Retinal pigment epithelial cell (primary cell): ENCODE measurements at places on chromosomes 4 and X.

DNA sequence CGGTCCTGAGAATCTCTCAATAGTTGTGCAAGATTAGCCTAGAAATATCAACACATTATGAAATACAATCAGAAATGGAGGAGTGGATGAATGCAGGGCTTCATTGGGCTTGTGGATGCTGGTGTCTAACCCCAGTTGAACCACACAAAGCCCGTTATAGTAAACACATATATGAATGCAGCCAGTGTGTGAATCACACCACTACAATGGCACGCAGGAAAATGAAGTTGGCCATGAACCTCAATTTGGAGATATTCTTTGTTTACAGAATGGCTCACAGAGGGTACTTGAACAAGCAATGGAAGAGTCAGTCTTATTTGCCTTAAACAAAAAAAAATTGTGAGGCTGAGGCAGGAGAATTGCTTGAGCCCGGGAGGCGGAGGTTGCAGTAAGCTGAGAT, 57.8 kb downstream of the SOD3 start:
- no peak for DNase-seq

DNA sequence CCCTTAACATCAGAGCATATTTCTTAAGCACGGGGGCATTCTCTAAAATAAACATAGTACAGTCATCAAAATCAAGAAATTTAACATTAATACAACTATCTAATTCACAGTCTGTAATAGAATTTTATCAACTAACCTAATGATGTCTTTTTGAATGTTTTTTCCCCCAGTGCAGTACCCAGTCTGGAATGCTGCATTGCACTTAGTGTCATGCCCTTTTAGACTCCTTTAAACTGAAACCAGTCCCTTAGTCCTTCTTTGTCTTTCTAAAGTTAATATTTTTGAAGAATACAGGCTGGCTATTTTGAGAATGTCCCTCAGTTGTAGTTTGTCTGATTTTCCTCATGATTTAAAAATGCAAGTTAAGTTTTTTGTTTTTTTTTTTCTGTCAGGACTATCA, 9.5 kb downstream of the ENPEP start:
- no peak for DNase-seq

DNA sequence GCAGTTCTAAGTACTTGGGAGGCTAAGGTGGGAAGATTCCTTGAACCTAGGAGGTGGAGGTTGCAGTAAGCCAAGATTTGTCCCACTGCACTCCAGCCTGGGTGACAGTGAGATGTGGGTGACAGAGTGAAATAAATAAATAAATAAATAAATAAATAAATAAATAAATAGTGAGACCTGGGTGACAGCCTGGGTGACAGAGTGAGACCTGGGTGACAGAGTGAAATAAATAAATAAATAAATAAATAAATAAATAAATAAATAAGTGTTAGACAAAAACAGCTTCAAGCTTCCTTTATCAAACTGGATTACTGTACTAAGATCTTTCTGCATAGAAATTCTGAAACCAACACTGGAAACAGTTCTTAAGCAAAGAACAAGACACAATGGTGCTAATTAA, 71.8 kb upstream of the BMP2K start:
- DNase-seq, result no peak

GRCh38 chrX:15245896-15246295, 24.0 kb downstream of the ASB9 start:
- DNase-seq, result no peak

GRCh38 chr4:41939016-41939626, 3.9 kb downstream of the TMEM33 start:
- DNase-seq, result no peak

DNA sequence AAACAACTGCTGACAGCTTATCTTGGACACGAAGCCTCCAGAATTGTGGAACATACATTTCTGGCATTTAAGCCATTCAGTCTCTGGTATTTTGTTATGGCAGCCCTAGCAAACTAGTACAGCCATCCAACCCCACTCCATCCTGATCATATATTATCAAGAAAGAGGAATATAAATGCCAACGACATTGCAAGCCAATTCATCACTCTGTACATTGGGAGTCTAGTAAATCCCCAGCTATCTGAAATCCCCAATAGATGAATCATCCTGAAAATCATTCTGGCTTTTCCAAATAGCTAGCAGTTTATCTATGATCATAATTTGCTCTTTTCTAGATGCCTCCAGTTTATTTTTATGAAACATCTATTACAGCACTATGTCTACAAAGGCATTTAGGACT, 41.1 kb downstream of the FRMD7 start:
- no peak for DNase-seq

GRCh38 chr4:86685401-86685800, 91.3 kb downstream of the PTPN13 start:
- peak; percentile 7 for DNase-seq

DNA sequence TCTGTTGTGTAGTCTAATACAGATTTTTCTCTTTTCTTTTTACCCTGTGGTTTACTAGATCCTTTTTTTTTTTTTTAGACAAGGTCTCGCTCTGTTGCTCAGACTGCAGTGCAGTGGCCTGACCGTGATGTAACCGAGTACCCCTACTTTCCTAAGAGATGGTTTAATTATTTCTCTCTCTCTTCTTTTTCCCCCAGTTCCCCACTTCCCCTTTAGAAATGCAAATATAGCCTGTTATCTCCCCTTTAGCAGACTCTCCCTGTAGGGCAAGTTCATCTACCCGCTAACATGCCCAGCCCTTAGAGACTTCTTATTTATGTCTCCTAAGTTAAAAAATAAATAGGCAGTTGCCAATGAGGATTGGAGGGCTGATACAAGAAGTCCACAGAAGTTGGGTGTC, 4.5 kb downstream of the SNX25 start:
- no peak for DNase-seq

GRCh38 chr4:159282944-159283343, 180.1 kb downstream of the RAPGEF2 start:
- no peak for DNase-seq

DNA sequence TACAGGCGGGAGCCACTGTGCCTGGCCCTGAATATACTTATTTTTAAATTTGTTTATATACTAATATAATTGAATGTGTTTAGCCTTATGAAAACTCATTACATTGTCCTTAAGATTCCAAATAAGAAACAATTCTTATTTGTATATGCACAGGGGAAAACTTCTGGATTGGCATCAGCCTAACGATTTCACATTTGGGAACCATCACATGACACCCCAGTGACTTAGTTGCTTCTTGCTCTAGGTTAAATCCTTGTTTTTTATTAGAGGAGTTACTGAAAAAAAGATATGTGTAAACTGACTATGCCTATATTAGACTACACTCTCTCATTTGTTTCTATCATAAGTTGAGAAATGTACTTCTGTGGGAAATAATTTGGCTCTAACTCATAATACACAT, 520.2 kb downstream of the SPRY1 start:
- no peak for DNase-seq
